Epithelial cell of proximal tubule (primary cell): ENCODE measurements at places on chromosomes 16 and 17. TPM values are rescaled to one million over a fixed set of nuclear protein-coding genes. Genes with fewer than 3 reads are reported as not detected.

The MT1M gene
- total RNA-seq = 19.1 and 124 TPM in 2 replicates

The CES4A gene
- 0.52 and 2.0 TPM in 2 replicates for total RNA-seq

The PIK3R5 gene
- total RNA-seq = 0.12 TPM in 1 of 2 replicates, not detected in the other

The TEX14 gene
- 0.06 TPM in 1 of 2 replicates, not detected in the other for total RNA-seq

The MAP3K14 gene
- total RNA-seq = 6.6 and 9.5 TPM in 2 replicates

The MYH1 gene
- total RNA-seq = not detected in 2 replicates

The PRRT2 gene
- 0.35 TPM in 1 of 2 replicates, not detected in the other for total RNA-seq

The CCL18 gene
- not detected in 2 replicates for total RNA-seq

The NPIPA7 gene
- total RNA-seq = 3.8 TPM in 1 of 2 replicates, not detected in the other

The ABI3 gene
- 0.86 and 1.1 TPM in 2 replicates for total RNA-seq

DNA sequence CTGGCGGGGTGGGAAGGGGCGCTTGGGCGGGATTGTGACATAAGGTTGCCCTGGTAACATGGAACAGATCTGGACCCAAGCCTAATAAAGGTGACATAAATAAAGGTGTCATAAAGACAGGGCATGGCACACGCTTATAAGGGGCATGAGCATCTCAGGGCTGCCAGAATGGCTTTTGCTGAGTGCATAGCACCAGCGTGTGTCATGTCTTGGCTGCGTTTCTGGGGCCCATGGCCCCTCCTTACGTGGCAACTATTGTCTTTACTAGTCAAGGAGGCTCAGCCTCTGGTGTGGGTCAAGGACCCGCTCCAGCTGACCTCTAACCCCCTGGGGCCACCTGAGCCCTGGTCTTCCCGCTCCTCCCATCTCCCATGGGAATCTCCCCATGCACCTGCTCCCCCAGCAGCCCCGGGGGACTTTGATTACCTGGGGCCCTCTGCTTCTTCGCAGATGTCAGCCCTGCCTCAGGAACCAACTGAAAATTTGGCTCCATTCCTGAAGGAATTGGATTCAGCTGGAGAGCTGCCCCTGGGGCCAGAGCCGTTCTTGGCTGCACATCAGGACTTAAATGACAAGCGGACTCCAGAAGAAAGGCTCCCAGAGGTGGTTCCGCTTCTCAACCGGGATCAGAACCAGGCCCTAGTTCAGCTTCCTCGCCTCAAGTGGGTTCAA lies 13.9 kb downstream of the LRRC37B start:
- DNase-seq = no peak

DNA sequence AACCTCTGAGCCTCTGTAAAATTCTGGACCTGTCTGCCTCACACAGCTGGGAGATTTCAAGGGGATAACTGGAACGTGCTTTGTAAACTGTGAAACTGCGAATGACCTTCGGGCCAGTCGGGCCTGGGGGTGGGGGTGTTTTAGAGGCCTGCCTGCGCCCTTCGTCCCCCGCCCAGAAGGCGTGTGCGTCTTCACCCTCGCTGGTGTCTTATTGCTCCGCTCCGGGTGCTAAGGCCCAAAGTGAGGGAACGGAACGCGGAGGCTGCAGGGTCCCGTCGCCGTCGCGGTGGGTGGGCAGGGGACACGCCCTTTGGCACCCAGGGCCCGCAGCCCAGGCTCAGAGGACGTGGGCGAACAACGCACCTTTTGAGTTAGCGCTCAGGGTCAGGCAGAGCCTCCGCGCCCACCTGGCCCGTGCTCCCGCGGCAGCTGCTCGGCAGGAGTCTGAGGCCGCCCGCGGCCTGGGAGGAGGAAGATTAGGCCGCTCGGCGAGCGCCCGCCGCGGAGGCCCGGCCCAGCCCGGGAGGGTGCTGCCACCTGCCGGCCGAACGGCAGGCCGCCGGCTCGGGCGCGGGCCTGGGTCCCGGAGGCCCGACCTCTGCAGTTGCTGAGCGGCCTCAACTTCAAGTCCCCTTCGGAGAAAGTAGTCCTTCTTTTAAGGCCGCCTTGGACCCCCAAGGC lies 29.7 kb downstream of the DCAKD start:
- no peak for DNase-seq

DNA sequence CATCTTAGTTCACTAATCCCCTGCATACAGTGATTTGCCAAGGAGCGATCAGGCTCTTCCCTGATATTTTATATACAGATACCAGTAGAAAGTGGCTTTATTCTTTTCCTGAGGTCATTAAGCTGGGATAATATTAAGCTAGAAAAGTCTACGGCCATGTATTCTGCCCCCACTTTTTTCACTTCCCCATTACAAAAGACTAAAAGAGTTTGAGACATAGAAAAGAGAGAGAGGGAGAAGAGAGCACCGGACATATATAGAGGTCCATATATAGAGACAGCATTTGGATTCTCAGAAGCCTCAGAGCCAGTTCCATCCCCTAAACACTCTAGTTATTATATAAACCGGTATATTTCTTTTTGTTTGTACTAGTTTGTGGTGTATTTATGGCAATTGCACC lies 166.5 kb upstream of the ANKFN1 start:
- DNase-seq = no peak

GRCh38 chr16:58096249-58096648 lies 32.9 kb downstream of the CFAP20 start:
- DNase-seq = no peak

DNA sequence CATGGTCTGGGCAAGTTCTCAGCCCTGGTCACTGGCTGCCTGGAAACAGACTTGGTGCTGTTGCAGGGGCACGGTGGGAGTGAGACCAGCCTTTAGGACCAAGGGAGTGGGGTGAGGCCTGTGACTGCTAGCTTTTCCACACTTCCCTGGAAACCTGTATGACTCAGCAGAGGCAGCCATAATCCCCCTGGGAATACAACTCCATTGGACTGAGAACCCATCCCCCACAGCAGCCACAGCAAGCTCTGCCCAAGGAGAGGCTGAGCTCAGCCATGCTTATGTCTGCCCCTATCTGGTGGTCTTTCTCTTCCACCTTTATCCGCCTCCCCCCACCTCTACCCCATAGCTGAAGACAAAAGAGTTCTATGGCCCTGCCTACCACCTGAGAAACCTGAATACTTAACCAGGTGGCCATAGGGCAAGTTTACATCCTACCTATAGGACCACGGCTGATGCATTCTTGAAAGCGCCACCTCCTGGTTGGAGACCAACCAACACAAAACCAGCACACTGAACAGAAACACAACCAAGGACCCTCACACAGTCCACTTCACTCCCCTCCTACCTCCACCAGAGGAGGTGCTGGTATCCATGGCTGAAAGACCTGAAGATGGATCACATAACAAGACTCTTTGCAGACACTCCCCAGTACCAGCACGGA lies 816.2 kb upstream of the SOX9 start:
- DNase-seq = no peak

DNA sequence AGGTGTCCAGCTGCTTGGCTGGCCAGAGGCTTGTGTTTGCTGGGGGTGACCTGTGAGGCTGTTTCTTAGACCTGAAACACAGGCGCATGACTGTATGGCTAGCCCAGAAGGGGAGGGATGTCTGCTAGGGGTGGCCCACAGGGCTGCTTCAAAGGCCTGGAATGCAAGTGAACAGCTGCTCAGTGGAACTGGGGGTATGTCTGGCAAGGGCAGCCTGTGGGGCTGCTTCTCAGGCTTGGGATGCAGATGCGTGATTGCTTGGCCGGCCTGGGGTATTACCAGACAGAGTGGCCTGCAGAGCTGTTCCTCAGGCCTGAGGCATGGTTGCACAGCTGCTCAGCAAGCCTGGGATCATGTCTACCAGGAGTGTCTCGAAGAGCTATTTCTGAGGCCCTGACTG lies 20.5 kb downstream of the TANC2 start:
- no peak for DNase-seq

DNA sequence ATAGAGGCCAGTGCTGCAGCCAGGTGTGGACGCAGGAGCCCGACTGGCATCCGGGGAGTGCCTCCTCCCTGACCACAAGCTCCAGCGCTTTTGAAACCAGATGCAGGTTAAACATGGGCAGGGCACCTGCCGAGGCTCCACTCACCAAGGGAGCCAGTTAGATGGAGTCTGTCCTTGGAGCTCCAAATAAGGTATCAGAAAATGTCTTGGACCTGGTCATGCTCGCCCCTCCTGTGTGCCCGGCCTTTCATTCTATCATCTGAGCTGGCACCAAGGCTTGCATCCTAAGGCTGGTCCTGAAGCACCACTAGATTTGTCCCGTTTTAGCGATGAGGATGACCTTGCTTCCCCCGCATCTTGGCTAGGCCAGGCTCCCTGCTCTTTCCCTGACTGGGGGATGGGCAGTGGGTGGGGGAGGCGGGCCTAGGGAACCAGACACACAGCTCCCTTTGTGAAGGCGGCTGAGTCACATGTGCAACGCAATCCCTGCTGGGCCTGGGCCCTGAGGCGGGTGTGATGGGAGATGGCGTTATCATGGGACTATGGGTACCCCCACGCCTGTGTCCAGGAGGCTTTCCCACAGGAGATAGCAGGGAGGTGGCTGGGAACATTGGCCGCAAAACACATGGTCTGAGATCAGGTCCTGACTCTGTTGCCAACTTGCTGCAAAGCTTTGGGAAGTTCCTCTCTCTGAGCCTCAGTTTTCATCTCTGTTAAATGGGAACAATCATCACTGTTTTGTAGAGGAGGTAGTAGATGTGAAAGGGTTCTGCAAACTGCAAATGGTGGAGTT lies 5.0 kb upstream of the ADGRG1 start:
- DNase-seq = no peak

- DNase-seq = no peak
Observed at GRCh38 chr17:14289162-14289561, 11.7 kb upstream of the HS3ST3B1 start.

DNA sequence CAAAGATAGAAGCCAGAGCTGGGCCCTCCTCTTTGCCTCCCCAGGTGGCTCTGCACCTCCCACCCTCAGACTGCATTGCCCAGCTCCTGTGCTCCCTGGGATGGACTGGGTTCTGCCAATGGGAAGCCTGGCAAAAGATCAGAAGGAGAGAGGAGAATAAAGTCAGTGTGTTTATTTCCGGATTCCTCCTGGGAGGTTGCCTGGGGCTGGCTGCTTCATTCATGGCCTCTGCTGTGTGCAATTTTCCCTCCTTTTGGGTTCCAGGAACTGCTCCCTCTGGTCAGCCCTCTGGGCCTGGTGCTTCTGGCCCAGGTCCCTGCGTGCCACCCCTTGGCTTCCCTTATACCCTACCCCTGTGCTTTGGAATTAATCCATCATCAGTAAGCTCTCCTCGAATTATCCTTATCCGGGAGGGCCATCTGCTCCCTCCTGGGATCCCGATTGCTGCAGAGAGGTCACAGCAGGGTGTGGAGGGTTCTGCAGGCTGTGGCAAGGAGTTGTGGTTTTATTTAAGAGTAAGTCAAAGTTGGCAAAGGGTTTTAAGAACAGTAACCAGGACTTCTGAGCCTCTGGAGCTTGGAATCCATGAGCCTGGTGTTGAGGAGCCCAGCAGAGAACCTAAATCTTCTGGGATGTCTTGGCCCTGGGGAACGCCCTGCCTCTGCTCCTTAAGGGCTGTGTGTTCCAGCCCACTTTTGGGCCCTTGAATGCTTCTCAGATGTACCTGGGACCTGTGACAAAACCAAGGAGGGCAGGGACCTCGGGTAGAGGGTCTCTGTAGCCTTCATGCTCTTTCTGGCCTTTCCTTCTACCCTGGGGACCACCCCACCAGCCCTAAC lies 8.2 kb upstream of the MMP2 start:
- no peak for DNase-seq

GRCh38 chr17:2865228-2865627 lies 69.0 kb downstream of the RAP1GAP2 start:
- no peak for DNase-seq

GRCh38 chr17:81583589-81584342 lies 31.6 kb upstream of the FAAP100 start:
- no peak for DNase-seq

GRCh38 chr17:79562192-79562930 lies 48.5 kb downstream of the RBFOX3 start:
- no peak for DNase-seq

DNA sequence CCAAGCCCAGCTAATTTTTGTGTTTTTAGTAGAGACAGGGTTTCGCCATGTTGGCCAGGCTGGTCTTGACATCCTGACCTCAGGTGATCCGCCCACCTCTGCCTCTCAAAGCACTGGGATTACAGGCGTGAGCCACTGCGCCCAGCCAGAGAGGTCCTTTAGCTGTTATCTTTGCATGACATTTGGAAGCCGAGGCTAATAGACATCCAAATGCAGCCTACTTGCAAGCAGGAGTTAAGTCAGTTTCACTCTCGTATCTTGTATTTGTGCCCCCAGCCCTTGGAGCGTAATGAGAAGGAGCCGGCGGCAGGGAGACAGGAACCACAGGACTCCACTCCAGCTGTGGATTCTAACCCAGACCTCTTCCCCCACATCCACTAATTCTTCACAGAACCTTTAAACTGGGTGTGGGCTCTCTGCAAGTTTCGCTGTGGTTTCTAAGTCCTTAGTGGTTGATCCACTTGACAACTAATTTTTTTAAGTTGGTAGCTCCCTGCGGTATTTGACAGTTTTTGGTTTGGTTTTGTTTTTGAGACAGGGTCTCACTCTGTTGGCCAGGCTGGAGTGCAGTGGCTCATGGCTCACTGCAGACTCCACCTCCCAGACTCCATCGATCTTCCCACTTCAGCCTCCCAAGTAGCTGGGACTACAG lies 3.1 kb upstream of the CYTH1 start:
- DNase-seq = no peak

GRCh38 chr16:69323415-69323814 lies 7.0 kb downstream of the PDF start:
- DNase-seq = no peak

DNA sequence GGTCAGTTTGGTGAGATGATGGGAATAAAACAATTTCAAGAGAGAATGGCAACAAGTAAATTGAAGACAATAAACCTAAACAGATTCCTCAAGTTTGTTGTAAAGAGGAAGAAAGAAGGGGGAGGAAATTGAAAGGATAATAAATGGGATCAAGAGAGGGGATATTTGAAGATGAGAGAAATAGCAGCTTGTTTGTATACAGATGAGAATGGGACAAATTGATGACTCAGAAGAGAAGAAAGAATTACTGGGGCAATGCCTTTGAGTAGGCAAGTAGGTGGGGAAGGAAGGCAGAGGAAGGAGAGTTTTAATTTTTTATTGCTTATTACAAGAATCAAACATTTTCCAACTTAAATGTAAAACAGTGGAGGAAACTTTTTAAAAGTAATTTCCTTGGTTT lies 98.3 kb downstream of the CHD9 start:
- DNase-seq = no peak
